ENCODE measurements at places on chromosomes 3 and 15. TPM values are rescaled to one million over a fixed set of nuclear protein-coding genes. Genes with fewer than 3 reads are reported as not detected.
A peak's percentile ranks its signal among the peaks of the same experiment; 100 is the strongest.

The BCL2A1 gene
- 88.7 TPM for total RNA-seq

The IL17RB gene
- 0.15 TPM for total RNA-seq

The PIERCE2 gene
- total RNA-seq = 0.38 TPM

The CCR9 gene
- not detected for total RNA-seq

The APOD gene
- 0.44 TPM for total RNA-seq

The SCAANT1 gene
- total RNA-seq = not detected

The SPINK8 gene
- total RNA-seq = not detected

The MORC1 gene
- total RNA-seq = not detected

The TERC gene
- total RNA-seq = 20.4 TPM

The PRR20G gene
- total RNA-seq = not detected

The MEX3B gene
- total RNA-seq = 0.84 TPM

DNA sequence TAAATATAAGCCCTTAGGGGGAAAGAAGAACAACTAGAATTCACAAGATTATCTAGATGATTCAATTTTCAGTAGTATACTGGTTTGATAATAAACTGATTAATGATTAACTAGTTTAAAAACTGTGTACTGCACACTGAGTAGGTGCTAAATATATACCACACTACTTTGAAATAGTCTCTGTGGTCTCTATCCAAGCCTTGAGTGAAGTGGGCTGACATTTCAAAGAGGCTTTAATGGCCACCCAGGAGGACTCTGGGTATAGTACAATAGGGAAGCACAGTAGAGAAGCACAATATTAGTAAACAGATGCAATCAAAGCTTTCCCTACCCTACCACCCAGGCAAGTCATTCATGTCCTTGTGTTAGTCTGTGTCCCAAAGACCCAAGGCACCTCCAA is 46.7 kb downstream of the FILIP1L start:
- H3K4me1 ChIP-seq = peaks cover 19% of the 10 kb centered on the region
- H3K27me3 ChIP-seq = no peaks in the 10 kb centered on the region
- H3K27ac ChIP-seq = no peak overlapping the region
- no peak for DNase-seq
- no peak overlapping the region for H3K4me3 ChIP-seq

- peak overlapping the region; percentile 94 for H3K27ac ChIP-seq
- DNase-seq = no peak
- peaks cover 48% of the 10 kb centered on the region for H3K4me1 ChIP-seq
- no peaks in the 10 kb centered on the region for H3K27me3 ChIP-seq
- peaks cover 21% of the 10 kb centered on the region for H3K36me3 ChIP-seq
These were observed 140.6 kb downstream of the EEFSEC start for GRCh38 chr3:128293930-128294329.

DNA sequence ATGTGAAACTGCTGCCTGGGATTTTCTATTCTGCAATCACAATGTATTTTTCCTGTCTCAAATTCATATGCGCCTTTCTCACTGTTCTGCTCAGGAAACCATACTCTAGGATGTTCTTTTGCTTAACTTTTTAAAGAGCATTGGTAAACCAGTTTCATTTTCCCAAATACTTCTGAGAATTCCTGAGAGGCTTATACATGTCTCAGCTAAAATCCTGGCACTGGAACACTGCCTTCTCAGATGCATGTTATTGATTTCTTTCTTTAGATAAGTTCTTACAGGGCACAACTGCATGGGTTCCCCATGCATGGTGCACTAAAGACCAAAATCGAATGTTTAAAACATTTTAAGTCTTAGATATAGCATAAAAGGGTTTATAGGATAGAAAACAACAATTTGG is 178.3 kb upstream of the PLSCR5 start:
- H3K4me3 ChIP-seq = no peak overlapping the region
- no peaks in the 10 kb centered on the region for H3K36me3 ChIP-seq
- H3K27ac ChIP-seq = no peak overlapping the region
- H3K4me1 ChIP-seq = no peaks in the 10 kb centered on the region
- DNase-seq = no peak
- H3K27me3 ChIP-seq = no peaks in the 10 kb centered on the region

DNA sequence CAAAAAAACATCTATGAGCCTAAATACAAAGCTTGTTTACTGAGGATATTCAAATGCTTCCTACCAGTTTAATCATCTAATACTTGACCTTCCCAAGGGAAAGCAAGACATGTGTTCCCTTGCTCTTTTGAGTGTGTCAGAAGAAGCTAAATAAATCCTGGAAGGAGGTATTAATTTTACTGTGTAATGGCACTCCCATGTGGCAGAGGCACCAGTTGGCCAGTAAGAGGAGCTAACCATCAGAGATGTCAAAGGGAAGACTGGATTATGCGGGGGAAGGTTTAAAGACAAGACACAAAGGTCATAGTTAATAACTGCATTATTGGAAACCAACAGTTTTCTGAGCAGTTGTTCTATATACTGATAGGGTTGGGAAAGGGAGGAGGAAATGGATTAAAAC is 125.1 kb downstream of the SUCLG2 start:
- DNase-seq = no peak
- H3K4me1 ChIP-seq = peaks cover 25% of the 10 kb centered on the region
- no peak overlapping the region for H3K27ac ChIP-seq
- no peak overlapping the region for H3K4me3 ChIP-seq

- no peak for DNase-seq
- peaks cover 2% of the 10 kb centered on the region for H3K27me3 ChIP-seq
- no peak overlapping the region for H3K27ac ChIP-seq
- no peak overlapping the region for H3K4me3 ChIP-seq
- H3K36me3 ChIP-seq = peaks cover 4% of the 10 kb centered on the region
These were observed 7.2 kb downstream of the DNASE1L3 start for GRCh38 chr3:58203541-58203940.

GRCh38 chr3:58288011-58288728 is 17.9 kb upstream of the RPP14 start:
- no peaks in the 10 kb centered on the region for H3K4me1 ChIP-seq
- H3K27ac ChIP-seq = no peak overlapping the region
- no peak overlapping the region for H3K4me3 ChIP-seq
- DNase-seq = no peak

DNA sequence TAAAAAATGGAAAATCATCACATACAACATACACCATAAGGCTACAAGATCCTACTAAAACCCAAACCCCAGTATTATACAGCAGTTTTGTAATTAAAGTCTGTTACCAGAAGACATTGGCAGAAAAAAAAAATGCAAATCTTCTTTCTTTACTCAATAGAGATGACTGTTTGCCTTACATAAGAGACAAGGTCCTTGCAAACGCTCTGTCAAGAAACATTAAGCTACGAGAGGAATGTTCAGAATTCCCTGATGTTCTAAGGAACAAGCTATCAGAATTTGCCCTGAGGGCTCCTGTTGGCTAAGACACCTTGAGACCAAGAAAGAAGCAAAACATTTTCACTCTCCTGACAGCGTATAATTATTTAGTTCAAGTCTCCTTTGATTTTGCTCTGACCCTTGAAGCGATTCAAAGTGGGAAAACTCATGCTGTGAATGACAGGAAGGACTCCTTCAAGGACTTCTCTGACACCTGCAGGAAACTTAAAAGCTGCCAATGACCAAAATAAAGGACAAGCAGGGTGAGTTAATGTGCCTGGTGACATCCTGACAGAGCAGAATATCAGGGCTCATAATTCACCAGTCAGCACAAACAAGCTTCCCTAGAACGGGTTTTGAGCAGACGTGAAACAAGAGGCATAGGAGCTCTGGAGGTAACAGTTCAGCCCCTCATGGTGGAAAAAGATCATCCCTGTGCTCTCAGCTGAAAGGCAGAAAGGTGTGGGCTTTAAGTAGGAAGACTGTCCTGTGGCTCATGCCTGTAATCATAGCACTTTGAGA is 2.5 kb downstream of the SCAMP2 start:
- peaks cover 19% of the 10 kb centered on the region for H3K36me3 ChIP-seq
- H3K4me1 ChIP-seq = peaks cover 68% of the 10 kb centered on the region
- no peak for DNase-seq
- peak overlapping the region; percentile 60 for H3K4me3 ChIP-seq

- DNase-seq = no peak
- no peaks in the 10 kb centered on the region for H3K4me1 ChIP-seq
- H3K36me3 ChIP-seq = no peaks in the 10 kb centered on the region
- H3K27me3 ChIP-seq = peaks cover 6% of the 10 kb centered on the region
These were observed 184.5 kb upstream of the ATP11B start for GRCh38 chr3:182608832-182609231.

- H3K4me1 ChIP-seq = peaks cover 10% of the 10 kb centered on the region
- H3K27ac ChIP-seq = no peak overlapping the region
- H3K36me3 ChIP-seq = no peaks in the 10 kb centered on the region
- H3K27me3 ChIP-seq = no peaks in the 10 kb centered on the region
- no peak overlapping the region for H3K4me3 ChIP-seq
These were observed 97.3 kb downstream of the DAPK2 start for GRCh38 chr15:63948971-63949370.

DNA sequence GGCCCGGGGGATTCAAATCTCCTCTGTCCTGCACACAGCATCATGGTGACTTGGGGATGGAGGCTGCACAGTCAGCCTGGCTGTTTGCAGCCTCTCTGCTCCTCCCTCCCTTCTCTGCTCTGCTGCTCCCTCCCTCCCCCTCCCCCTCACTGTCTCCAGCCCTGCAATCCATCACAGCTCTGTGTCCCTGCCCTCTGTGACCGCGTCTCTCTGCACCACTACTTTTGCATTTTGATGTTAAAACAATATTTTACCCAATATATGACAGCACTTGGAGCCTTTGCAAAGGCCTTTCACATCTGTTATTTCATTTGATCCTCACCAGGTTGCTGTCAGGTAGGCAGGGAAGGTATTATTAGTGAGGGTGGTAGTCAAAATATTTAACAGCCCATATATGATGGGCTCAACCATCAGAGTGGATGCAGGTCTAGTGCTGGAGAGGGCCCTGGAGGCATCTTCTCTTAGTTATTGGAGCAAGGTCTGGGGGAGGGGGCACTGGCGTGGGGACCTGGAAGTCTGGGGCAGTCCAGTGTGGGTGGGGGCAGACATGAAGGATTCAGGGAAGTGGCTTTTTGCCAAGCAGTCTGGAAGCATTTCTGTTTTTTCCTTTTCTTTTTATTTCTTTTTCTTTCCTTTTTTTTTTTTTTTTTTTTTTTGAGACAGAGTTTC is 16.3 kb upstream of the VPS8 start:
- H3K27ac ChIP-seq = no peak overlapping the region
- no peak overlapping the region for H3K4me3 ChIP-seq
- H3K4me1 ChIP-seq = no peaks in the 10 kb centered on the region
- no peaks in the 10 kb centered on the region for H3K36me3 ChIP-seq

GRCh38 chr3:142863930-142864920 is 24.7 kb downstream of the PCOLCE2 start:
- H3K4me1 ChIP-seq = peaks cover 6% of the 10 kb centered on the region
- no peak for DNase-seq
- no peaks in the 10 kb centered on the region for H3K36me3 ChIP-seq

- H3K27me3 ChIP-seq = no peaks in the 10 kb centered on the region
- no peaks in the 10 kb centered on the region for H3K4me1 ChIP-seq
- no peak overlapping the region for H3K27ac ChIP-seq
- H3K36me3 ChIP-seq = no peaks in the 10 kb centered on the region
- DNase-seq = no peak
These were observed 45.4 kb downstream of the TMCO5A start for GRCh38 chr15:37979671-37980409.

DNA sequence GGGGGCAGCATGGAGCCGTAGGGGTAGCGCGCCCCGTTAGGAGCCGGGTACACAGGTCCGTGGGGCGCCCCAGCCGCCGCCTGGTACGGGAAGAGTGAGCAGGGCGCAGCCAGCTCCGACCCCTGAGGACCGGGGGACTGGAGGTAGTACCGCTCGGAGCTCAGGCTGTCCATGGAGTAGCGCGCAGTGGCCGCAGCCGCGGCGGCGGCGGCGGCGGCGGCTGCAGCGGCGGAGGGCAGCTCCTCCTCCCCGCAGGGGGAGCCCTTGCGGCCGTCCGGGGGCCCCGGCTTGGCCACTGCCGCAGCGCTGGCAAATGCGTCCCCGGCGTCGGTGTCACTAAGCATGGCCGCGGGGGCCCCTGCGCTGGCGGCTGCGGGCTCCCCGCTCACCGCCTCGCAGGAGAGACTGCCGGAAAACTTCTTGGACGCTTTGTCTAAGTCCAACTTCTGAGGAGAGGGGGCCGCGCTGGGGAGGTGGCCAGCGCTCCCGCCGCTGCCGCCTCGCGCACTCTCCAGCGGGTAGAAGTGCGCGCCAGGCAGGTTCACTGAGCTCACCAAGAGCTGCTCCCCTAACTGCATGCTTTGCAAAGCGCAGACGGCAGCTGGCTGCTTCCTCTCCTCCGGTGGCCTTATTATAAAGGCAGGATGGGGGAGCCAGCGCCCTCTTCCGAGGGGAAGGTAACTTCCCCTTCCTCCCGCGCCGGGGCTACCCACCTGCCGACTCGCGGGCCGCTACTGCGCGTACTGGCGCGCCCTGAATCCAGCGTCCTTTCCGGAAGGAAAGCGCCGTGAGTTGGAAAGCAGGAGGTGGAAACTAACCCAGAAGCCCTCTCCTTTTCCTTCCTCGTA is at the start of gene EOMES:
Gene EOMES (minus strand): TSS at position 607 of the 848 bp plus-strand sequence. CDS start 29 bp downstream, at position 578.
- H3K27ac ChIP-seq = no peak within 1 kb of the TSS
- peak within 1 kb of the TSS; percentile 75 for H3K4me3 ChIP-seq
- peak; percentile 79 for DNase-seq
- H3K4me1 ChIP-seq = peaks cover 21% of the 10 kb centered on the region

DNA sequence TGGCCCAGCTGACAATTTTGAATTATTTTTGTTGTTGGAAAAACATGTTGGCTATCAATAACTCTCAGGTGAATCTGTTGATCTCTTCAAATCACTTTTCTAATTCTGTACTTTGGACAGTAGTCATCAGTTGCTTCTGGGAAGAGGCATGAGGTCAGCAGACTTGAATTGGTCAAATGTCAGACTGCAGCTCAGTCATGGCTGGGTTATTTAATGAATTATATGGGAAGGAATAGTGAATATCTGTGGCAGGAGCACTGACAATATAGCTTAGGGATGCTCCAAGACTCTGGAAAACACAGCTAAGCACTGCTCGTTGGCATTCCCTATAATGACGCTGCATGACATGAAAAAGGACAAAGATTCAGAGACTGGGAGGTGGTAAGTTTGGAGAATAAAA is 98.8 kb upstream of the GAP43 start:
- H3K27ac ChIP-seq = no peak overlapping the region
- no peaks in the 10 kb centered on the region for H3K36me3 ChIP-seq
- DNase-seq = no peak
- H3K4me3 ChIP-seq = no peak overlapping the region
- no peaks in the 10 kb centered on the region for H3K4me1 ChIP-seq
- H3K27me3 ChIP-seq = peaks cover 9% of the 10 kb centered on the region

- H3K4me1 ChIP-seq = no peaks in the 10 kb centered on the region
- no peak overlapping the region for H3K27ac ChIP-seq
- no peaks in the 10 kb centered on the region for H3K36me3 ChIP-seq
These were observed 118.6 kb upstream of the PRR20G start for GRCh38 chr3:127406309-127407025.

DNA sequence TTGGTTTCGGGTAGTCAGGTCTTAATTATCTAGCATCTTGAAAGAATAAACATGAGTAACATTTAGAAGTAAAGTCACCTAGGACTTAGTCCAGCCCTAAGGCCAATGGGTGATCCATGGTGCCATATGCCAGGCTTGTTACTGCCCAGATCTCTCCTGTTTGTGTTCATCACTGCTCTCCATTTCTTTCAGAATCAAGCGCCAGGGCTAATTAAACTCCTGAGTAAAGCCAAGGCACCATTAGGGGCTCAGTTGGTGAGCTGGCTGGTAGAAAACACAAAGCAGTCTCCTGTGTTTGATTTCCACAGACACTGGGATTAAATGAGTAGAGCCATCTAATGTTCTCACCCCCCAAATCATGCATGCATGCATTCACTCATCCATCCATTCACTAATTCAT is 11.3 kb downstream of the CYP19A1 start:
- no peaks in the 10 kb centered on the region for H3K4me1 ChIP-seq
- H3K27me3 ChIP-seq = peaks cover 2% of the 10 kb centered on the region
- H3K36me3 ChIP-seq = no peaks in the 10 kb centered on the region
- H3K4me3 ChIP-seq = no peak overlapping the region
